ENCODE measurements at places on chromosomes 12 and 14.

DNA sequence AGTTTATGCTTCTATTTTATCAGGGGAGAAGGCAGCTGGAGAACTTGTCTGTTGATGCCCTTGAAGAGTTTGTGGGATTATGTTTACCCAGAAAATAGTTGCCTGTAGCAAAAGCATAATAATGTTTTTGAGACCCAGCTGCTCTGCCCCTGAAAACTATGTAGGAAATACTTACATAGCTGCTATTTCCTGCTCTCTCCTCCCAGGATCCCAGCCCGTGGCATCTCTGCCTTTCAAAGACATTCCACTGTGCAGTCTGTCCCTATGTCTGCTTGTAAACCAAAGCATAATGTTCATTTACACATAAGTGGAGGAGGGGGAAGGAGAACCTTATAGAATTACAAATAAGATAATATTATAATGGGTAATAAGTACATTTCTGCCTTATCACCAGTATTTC, 198.7 kb downstream of the SYT1 start:
- DNase-seq: no peak

GRCh38 chr14:101185073-101185835, 281.7 kb upstream of the RTL1 start:
- DNase-seq: no peak

- no peak for DNase-seq
Measured at GRCh38 chr12:15488481-15488880, 166.2 kb downstream of the PTPRO start.

DNA sequence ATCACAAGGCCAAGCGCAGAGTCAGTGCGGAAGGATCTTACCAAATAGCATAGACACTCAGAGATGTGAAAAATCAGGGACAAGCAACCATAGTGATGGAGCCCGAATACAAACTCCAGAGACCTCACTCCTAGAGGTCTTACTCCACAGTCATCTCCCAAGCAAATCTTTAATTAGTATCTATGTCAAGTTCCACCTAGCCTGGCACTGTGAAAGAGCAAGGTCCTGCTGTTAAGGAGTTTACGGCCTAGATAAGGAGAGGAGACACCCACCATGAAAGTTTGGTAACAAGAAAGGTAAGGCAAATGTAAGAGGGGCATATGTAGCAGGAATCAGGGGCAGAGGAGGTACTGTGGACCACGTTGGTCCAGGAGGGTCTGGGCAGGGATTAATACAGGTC, 7.4 kb upstream of the PLEKHG6 start:
- no peak for DNase-seq

DNA sequence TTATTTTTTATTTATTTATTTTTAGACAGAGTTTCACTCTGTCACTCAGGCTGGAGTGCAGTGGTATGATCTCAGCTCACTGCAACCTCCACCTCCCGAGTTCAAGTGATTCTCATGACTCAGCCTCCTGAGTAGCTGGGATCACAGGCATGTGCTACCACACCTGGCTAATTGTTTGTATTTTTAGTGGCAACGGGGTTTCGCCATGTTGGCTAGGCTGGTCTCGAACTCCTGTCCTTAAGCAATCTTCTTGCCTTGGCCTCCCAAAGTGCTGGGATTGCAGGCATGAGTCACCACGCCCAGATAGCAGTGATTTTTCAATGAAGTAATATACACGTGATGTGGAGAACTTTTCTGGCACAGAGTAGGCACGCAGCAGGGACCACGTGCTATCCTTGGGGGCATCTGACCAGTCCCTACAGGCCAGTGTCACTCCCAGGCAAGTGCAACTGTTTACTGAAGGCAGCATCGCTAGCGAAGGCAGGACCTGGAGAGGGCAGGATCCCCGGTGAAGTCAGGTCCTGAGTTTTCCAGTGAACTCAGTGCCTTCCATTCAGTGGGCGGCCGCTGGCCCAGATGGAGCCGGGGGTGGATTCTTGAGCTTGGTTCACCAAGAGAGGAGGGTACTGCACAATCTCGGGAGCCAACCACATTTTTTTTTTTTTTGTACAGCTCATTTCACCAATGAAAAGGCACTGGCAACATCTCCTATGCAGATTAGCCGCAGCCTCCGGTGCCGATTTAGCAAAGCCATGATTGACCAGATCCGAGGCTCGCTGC, 11.1 kb upstream of the CLMN start:
- DNase-seq: no peak

DNA sequence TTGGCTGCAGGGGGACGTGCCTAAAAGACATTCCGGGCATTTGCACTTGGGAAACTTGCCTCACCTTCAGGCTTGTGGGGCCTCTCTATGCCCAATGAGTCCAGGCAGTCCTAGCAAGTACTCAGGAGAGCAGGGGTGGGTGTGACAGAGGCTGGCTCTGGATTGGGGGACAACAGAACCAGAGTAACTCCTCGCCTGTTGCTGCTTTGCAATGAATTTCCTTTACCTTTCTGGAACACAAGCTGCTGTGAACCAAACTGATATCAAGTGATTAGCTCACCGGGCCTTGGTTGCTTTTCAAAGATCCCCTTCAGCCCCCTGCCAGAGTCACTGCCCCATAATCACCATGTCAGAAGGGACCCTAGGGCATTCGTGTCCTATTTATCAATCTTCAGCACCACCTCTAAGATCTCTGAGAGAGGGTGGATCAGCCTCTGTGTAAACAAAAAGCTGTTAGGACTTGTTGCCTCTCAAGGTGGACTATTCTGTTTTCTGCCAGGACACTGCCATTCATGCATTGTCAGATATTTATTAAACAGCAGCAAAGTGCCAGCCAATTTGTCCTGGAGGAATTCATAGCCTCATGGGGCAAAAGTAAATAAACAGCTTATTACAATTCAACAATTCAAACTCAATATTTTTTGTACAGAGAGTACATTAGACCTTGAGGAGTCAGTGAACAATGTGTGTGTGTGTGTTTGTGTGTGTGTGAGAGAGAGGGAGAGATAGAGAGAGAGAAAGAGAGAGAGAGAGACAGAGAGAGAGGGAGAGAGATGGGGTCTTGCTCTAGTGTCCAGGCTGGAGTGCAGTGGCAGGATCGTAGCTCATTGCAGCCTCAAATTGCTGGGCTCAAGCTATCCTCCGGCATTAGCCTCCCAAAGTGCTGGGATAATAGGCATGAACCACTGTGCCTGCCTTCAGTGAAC, 11.3 kb downstream of the NFATC4 start:
- DNase-seq: no peak

- no peak for DNase-seq
Measured at GRCh38 chr14:91143862-91144261, 30.0 kb downstream of the DGLUCY start.

DNA sequence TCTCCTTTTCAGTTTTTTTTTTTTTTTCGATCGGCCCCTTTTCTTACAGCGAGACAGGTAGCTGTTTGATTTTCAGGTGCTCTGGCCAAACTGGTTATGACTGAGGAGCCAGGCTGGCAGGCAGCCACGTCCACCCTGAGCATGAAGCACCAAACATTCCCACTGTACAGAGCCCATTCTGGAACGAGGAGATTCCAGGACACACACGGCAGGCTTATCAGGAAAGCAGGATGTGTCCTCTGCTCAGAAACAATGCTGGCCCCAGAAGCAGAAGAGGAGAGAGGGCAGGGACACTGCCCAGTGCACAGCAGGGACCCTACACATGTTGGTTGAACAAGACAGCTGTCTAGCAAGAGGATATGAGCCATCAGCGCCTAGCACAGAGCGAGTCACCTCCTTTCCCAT, 3.7 kb upstream of the KRT2 start:
- DNase-seq: no peak

DNA sequence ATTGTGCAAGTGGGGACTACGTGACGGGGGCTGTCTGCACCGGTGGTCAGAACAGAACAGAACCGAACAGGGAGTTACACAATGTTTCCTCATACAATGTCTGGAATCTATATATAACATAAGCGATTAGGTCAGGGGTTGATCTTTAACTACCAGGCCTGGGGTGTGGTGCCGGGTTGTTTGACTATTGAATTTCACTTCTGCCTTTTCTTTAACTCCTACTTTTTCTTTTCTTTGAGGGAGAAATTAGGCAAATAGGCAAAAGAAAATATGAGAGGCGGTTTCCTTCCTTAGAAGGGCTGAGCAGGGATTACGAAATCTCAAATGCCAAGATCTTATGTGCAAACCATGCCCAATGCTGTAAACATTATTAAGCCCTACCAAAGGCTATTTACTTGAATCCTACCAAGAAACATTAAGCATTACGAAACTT, 140.3 kb downstream of the SLC38A6 start:
- no peak for DNase-seq

GRCh38 chr12:27429606-27430005, 16.9 kb upstream of the SMCO2 start:
- no peak for DNase-seq

DNA sequence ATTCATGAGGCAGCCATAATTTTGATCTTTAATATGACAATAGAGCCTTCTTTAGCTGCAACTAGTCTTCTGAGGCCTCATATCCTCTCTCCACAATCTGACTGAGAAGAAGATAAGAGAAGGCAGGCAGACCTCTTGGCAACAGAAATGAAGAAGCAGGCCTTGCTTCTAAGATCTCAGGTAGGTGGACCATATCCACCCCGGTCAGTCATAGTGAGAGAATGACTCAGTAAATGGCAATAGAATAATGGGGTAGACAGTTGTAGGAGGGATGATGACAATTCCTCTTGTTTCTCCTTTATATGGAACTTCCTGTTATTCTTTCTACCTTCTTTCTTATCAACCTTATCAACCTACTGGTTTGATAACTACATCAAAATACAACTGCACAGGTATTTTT, 246.7 kb upstream of the G2E3 start:
- no peak for DNase-seq

- DNase-seq: no peak
Measured at GRCh38 chr12:52535574-52535973, 15.4 kb upstream of the KRT5 start.

- DNase-seq: no peak
Measured at GRCh38 chr12:48126953-48127630, 7.9 kb downstream of the PFKM start.

- peak; percentile 55 for DNase-seq
Measured at GRCh38 chr14:94175011-94175745, 1.1 kb downstream of the PPP4R4 start.

GRCh38 chr12:111444314-111444924, 38.7 kb downstream of the SH2B3 start:
- no peak for DNase-seq

DNA sequence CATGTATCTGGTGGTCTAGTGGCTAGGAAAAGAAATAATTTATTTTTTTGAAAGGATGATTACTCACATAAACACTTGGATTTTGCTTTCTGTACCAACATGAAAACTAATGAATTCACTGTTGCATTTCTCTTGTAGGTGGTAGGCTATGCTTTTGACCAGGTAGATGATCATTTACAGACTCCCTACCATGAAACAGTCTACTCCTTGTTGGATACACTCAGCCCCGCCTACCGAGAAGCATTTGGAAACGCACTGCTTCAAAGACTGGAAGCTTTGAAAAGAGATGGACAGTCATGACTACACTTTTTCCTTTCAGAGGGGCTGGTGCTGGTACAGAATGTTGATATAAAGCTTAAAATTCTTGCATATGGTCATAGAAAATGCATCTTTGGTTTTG, 6.5 kb upstream of the AK7 start:
- no peak for DNase-seq

- no peak for DNase-seq
Measured at GRCh38 chr12:66541426-66541825, 137.4 kb downstream of the GRIP1 start.

DNA sequence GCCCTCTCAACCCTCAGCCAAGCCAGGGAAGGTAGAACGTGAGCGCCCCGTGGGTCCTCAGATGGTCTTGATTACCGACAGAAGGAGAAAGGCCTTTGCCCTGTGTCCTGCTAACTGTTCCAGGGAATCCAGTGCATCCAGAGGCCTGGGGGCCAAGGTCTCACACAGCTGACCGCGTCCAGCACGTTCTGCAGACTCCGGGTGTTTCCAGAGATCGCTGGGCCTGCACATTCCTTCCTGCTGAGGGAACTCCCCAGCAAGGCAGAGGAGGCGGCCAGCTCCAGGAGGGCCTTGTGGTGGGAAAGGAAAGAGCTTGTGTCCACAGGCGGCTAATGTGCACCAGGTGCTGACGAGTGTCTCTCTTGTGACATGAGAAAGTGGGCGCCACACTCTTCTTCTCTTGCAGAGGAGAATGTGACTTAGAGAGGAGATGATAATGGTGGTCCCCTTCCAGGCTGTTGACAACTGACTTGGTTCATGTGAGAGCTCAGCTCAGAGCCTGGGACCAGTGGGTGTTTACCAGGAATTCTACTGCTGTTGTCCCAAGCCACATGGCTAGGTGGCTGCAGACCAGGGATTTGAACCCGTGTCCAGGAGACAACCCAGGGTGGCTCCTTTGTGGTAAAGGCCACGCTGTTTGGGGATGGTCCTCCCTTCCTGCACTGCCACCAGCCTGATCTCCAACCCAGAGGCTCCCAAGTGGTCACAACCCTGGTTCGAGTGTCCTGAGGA, 46.8 kb upstream of the DLK1 start:
- no peak for DNase-seq

- peak; percentile 43 for DNase-seq
Measured at GRCh38 chr12:6067152-6067916, 57.1 kb downstream of the VWF start.

- no peak for DNase-seq
Measured at GRCh38 chr12:52061470-52062166, 8.2 kb upstream of the ATG101 start.

GRCh38 chr14:99099051-99099787, 172.8 kb downstream of the BCL11B start:
- no peak for DNase-seq

DNA sequence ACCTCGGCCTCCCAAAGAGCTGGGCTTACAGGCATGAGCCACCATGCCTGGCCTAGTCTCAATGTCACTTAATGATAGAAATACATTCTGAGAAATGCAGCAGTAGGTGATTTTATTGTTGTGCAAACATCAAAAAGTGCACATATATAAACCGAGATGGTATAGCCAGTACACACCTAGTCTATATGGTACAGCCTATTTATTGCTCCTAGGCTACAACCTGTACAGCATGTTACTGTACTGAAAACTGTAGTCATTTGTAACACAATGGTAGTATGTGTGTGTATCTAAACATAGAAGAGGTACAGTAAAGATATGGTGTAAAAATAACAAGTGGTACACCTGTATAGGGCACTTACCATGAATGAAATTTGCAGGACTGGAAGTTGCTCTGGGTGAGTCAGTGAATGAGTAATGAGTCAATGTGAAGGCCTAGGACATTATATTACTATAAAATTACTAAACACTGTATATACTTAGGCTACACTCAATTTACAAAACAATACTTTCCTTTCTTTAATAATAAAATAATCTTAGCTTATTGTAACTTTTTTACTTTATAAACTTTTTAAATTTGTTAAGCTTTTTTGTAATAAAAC, 166.7 kb upstream of the SYT1 start:
- DNase-seq: no peak

DNA sequence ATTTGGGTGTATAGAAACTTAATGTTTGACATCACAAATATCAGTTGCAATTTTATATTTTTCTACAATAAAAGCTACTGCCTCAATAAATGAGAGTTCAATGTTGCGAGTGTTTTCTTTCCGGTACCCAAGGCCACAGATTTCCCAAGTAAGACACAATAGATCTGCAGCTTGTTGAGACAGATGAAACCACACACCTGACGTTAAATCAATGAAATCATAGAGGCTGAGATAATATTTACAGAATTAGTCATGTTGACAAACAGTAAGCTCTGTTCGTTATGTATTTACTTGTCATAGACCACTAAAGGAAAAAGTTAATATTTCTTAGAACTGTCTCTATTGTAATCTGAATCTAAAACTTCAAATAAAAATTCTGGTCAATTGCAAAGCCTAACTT, 49.2 kb upstream of the PTHLH start:
- DNase-seq: no peak

- no peak for DNase-seq
Measured at GRCh38 chr12:112170971-112171596, 45.7 kb downstream of the TRAFD1 start.

- no peak for DNase-seq
Measured at GRCh38 chr12:110590806-110591326, 7.7 kb upstream of the PPTC7 start.

All from NCI-H82 (cell line).